Activated CD4-positive, alpha-beta T cell treated with anti-CD3 and anti-CD28 coated beads, Interleukin-2, amount 50 U/mL, for 4 hours (primary cell): ENCODE measurements at places on chromosomes 3 and 15.

- DNase-seq: no peak
Observed at GRCh38 chr3:50657407-50657806, 17.3 kb upstream of the DOCK3 start.

- DNase-seq: no peak
Observed at GRCh38 chr3:152830245-152830644, 4.7 kb upstream of the P2RY1 start.

GRCh38 chr3:71562938-71563337 is 20.6 kb downstream of the FOXP1 start:
- DNase-seq: no peak

- no peak for DNase-seq
Observed at GRCh38 chr3:13254028-13254951, 165.8 kb downstream of the NUP210 start.

DNA sequence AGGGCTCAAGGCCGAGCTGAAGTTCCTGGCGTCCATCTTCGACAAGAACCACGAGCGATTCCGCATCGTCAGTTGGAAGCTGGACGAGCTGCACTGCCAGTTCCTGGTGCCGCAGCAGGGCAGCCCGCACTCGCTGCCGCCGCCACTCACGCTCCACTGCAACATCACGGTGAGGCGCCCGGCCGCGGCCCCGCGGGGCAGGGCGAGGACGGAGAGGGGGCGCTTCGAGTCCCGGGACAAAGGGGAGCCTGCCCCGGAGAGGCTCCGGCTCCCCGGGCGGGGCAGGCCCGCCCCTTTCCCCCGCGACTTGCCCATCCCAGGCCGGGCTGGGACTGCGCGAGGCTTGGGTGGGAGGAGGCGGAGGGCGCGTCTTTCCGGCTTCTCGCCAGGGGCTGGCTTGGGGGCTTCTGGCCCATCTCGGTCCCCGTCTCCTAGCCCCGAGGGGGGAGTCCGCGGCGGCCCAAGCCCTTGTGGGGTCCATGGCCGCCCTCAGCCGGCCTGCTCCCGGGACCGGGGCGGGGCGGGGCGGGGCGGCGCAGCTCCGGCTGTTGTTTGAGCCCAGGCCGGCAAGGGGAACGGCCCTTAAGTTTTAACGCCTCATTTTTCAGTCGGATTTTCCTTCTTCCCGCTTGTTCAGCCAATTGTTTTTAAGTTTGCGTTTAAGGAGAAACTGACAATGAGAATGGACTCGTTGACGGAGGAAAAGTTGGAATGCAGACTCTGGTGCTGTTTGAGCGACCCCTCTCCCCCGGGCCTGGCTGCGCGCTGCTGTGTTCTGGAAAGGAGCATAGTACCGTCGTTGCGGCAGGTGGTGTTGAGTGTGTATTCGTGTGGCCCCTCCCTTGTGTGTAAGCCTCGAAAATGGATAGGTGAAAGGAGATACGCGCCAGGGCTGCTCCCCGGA is 683 bp downstream of the UBE2Q2 start:
- peak; percentile 39 for DNase-seq

- DNase-seq: no peak
Observed at GRCh38 chr15:41161736-41162135, 45.7 kb upstream of the INO80 start.

- DNase-seq: no peak
Observed at GRCh38 chr3:46899151-46900006, 21.9 kb downstream of the PTH1R start.

- DNase-seq: no peak
Observed at GRCh38 chr15:69679623-69680228, 227.1 kb downstream of the RPLP1 start.

DNA sequence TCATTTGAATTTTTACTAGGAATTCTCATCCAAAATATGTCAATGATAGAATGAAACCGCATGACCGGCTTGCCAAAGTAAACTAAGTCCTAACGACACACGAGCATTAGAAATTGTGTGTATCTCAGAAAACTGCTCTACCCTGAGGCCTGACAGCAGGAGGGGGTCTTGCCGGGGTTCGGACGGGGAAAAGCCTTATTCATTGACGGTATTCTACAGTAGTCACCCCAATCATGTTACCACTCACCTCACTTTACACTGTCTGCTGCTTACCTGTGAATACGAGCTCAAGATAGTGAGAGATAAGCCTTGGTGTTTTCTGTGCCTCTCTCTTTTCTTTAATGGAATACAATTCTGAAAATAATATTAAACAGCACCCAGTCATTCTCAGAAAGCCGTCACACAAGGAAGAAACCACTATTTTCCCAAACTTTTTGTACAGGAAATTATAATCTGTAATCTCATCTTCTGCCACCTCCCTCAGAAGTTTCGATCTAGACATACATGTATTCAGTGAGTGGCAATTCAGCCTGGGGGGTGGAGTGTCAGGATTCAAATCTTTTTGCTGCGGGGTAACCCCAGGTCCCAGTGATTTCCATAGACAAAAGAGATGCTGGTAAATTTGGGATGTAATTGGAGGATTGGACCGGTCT is 492 bp upstream of the FAM43A start:
- DNase-seq: no peak

GRCh38 chr3:149352556-149352955 is 19.1 kb upstream of the TM4SF18 start:
- DNase-seq: peak; percentile 0

DNA sequence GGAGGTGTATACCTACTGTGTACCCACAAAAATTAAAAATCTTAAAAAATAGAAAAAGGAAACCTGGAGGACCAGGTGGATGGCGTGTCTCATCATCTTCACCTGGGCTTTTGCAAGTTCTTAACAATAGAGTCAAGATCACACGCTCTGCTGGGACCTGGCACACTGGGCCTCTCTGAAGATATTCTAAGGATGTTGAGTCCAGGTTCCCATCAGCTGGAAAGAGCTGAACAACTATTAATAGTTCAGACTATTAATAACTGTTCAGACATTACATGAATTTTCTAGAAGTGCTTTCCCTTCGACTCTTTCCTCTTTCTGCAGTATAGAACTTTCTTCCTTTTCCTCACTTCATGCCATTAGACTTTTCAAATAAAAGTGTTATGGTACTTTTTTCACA is 320.2 kb upstream of the IL12A start:
- DNase-seq: no peak

DNA sequence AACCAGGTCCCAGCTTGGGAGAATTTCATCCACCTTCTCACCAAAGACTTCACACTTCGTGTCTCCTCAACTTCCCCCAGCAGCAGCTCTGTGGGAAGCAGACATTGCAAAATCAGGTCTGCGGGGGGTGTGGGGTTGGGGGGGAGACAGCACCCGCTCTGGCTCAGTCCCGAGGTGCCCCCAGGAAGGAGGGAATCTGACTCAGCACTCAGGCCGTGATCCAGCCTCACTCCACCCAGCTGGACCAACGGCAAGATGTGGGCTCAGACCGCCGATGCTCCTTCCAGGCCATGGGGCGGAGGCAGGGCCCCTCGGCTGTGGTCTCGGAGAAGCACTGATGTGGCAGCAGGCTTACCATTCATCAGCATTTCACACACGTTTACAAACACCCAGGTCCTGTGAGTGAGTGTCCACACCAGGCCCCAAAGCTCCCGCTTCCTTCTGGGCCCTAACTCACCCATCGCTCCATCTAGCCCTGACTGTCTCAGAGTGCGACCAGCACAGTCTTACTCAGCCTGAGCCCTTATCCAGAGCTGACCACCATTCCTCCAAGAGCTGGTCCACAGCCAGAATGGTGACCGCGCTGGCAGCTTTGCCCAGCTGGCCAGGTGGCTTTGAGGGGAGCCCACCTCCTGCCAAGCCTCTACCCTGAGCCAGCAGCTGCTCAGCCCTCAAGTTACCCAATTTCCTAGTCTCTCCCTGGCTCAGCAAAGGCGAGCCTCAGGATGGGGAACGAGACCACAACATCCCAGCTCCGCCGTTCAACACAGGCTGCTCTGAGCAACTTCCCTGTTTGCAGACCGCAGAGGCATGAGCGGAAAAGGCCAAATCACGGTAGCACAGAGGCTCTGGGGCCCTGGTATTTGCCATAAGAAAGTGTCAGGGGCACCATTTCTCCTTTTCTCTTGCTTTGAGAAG is 3.3 kb downstream of the STAB1 start:
- no peak for DNase-seq

GRCh38 chr15:36908991-36909390 is 191.4 kb downstream of the MEIS2 start:
- no peak for DNase-seq

GRCh38 chr15:81107889-81108288 is 26.2 kb upstream of the CFAP161 start:
- DNase-seq: no peak

DNA sequence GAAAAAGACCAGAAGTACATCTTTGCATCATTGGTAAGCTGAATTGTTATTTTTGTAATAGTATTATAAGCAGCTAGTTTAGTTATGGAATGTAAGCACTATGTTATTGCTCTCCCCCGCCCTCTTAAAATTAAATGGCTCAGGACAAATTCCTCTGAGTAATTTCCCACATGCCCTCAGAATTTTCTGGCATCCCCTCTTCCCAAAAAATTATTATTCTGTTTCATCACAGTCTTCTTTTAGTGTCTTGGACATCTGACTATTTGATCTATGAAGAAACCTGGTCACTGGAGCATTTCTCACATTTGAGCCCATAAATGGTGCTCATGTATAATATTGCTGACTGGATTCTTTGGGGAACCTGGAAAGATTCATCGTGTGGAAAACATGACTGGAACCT is 68.3 kb downstream of the KLHL25 start:
- no peak for DNase-seq

DNA sequence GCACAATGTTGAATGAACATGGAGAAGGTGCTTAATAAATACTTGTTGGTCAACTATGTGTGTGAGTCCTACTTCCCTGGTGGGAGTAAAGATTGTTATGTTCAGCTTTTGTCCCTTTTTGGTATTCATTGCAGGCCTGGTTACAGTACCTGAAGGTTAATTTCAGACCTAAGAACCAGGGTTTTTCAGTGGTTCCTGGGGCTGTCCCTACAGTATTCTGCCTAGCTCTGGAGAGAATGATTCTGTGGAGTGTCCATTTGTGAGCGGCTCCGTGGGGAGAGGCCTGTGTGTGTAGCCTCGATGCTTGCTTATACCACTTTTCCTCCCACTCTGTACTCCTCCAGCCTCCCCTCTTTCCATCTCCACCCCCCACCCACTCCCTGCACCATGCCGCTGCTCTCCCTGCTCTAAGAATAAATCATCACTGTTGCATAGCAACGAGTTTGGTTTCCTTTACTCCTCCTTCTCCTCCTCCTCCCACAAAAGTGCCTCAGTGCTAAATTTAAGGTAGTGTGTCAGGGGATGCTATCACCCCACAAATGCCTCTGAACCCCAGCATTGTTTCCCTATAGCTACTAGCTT is 150.6 kb upstream of the ROPN1 start:
- DNase-seq: no peak

DNA sequence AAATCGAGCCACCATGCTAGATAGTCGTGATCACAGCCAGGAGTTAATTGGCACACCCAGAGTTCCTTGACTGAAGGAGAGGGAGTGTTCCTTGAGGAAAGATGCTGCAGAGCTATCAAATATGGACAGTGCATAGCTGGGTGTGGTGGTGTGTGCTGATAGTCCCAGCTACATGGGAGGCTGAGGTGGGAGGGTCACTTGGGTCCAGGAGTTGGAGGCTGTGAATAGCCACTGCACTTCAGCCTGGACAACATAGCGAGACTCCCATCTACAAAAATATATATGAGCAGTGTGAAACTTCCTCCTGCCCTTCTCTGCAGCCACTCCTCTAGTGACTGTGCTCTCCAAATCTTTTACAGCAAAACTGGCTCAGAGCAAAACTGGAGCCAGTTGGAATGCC is 10.0 kb upstream of the USP13 start:
- no peak for DNase-seq

DNA sequence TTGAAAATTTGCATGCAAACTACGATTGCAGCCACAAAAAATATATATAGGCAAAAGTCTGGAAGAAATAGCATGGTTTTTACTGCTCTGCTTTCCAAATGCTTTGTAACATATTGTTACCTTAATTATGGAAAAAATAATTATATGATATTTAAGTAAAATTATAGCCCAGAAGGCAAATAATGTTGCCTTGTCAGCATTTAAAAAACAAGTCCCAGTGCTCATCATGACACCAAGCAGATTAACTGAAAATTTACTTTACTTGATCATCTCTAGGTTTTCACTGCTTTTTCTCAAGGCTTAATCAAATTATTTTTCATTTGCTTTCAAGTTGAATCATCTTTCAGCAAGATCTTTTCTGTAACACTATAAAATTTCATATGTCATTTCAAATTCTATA is 262.9 kb downstream of the ZMAT3 start:
- no peak for DNase-seq

GRCh38 chr3:95327478-95327877 is 1264.6 kb downstream of the NSUN3 start:
- no peak for DNase-seq

DNA sequence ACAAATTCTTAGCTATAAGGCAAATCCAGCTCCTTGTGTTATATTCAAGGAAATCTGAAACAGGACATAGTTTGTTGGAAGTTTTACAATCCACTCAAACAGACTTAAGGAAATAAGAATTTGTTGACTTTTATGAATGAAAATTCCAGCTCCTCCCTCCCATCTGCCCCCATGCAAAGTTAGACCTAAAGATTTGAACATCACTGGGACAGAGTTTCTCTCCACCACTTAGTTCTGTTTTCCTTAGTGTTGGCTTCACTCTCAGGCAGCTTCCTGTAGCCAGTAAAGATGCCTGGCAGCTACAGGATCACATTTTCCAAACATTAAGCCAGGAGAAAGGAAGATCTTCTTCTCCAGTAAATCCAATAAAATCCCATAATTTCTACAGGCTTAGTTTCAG is 265.0 kb downstream of the TAFA4 start:
- DNase-seq: no peak

DNA sequence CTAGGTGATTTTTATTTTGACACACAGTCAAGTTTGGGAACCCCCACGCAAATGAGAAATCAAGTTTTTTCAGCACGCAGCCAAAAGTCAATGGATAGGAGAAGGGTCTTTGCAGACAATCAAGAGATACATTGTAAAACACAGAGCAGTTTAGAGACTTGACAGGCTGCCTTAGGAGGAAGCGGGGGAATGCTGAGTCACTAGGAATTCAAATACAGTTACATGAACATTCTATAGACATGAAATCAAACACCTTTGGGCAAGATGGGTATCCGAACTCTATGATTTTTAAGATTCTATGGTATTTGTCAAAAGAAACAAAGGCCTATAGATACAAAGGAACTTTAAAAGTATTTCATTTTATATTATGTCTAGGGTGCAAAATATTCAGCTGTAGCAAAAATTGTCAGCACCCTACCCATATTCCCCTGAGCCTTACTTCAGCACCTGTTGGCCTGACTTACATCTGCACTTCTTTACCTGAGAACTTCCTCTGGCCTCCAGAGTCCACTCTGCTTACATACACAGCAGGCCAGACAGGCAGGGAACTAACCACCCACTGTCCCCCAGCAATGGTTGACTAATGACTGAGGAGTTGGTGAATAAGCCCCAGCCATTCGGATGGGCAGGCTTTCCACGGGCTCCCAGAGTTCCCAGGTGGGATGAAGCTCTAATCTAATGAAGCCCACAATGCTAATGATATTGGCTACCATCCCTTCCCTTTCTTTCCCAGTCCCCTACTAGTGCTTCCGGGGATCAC is 289.3 kb upstream of the RORA start:
- no peak for DNase-seq

GRCh38 chr3:160686955-160687535 is 10.1 kb downstream of the ARL14 start:
- DNase-seq: no peak
